MV-4-11 (cell line): ENCODE measurements at places on chromosomes 5 and 9.

- DNase-seq = no peak
Measured at GRCh38 chr5:171924493-171925122, 81.8 kb downstream of the FBXW11 start.

DNA sequence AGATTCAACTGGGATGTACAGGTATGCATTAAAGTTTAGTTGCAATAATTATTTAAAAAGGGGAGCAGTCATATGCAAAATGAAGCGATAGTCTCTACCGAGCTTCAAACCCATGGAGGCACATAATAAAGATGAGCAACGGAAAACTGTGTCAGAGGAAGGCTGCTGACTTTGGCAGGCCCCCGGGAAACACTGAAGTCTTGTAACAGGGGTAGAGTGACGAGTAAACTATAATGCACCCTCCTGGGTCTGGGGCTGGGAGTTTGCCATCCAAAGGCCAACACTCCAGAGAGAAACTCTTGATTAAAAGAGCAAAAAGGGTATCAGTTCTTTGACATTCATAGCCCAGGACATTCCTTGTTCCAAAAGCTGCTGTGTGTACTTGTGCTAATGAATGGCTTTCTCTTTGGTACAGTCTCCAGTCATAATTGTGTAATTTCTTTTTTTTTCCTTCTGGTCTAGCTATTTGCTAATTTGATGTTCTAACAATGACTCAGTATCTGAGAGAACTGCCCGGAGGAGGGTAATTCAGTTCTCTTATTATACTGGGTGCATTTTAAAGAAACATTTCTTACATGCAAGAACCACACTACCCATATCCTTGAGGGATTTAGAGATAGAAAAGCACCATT lies 59.2 kb downstream of the TNC start:
- peak; percentile 24 for DNase-seq

DNA sequence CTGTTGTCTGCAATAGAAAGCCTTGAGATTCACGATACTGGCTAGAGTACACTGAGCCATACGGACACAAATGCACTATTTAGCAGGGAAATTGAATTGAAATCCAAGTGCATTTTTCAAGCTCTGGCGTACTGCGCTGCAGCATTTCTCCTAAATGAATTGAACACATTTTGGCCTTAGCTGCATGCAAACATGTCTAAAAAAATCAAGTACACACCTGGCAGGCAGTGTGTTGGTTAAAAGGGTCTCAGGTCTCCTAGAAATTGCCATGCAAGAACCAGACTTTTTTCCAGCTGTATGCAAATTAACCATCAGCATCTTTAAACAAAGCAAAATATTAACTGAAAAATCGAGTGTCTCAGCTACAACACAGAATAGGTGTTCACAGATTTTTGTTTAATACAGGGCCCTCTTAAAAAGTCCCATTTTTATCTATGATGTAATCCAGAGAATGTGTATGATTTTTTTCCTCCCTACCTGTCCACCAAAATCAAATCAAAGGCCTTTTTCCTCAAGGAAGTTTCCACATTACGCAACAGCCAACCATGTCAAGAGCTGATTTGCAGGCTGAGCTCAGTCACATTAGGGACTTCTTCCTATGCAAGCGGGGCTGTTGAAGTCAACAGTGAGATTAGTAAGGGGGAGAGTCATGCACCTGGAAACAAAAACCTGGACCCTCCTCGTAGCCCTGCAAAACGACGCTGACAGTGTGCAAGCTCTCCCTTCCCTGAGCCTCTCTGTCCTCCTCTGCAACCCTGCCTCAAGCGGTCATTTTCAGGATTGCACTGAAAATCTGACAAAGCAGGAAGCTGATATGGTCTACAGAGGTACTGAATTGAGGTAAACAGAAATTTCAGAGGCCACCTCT lies 14.1 kb upstream of the SFXN1 start:
- DNase-seq = peak; percentile 2

- DNase-seq = no peak
Measured at GRCh38 chr5:57184322-57184721, 10.5 kb downstream of the GPBP1 start.

- DNase-seq = no peak
Measured at GRCh38 chr5:90546216-90546837, 12.3 kb upstream of the ADGRV1 start.
